ENCODE measurements at places on chromosomes 7 and 10. TPM values are rescaled to one million over a fixed set of nuclear protein-coding genes. Genes with fewer than 3 reads are reported as not detected.

- no peak for DNase-seq
These were observed 325.6 kb downstream of the ZWINT start for GRCh38 chr10:56035489-56035888.

DNA sequence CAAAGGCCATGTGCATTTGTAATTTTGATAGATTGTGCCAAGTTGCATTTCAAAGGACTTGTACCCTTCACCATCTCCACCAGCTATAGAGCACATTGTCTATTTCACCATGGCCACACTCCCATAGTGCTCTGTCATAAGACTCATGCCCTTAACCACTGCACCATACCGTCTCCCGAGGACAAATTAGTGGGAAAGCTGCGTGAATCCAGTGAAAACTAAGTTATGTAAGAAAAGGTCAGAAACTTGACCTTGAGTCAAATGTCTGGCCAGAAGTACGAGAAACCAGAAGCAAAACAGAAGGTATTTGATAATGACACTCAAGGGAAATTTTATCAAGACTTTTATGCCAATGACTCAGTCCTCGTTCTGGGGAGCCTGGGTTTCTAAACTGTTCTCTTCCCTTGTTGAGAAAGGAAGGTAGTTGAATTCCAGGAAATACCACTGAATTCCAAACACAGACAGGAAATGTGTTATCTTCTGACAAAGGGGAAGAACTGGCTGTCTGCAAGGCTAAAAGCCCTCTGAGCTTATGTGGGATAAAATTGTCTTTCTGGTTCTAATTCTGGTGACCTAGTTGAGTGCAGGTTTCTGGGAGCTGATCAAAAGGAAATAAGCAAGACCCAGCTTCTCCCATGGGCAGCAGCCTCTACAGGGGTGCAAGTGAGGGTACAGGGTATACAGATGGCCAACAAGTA lies 49.7 kb downstream of the CDK1 start:
- DNase-seq = no peak

Gene LFNG
- 24.1 TPM for total RNA-seq

DNA sequence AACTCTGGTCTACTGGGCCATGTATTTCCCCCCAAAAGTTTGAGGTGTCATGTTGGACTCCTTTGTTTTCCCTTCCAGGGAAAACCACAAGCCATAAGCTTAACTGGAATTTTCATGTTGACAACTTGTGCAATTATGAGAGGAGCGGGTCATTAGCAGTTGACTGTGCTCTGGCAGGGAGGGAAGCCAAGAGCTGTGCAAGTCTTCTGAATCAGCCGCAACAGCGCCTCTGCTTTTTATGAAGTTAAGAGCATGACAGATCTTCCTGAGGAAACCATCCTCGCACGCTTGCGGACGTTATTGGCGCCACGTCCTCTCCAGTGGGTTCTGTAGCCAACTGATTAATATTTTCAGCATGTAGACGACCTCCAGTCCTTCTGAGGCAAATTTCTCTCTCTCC lies 148.7 kb upstream of the MKI67 start:
- no peak for DNase-seq

Gene AGR2
- total RNA-seq = not detected

DNA sequence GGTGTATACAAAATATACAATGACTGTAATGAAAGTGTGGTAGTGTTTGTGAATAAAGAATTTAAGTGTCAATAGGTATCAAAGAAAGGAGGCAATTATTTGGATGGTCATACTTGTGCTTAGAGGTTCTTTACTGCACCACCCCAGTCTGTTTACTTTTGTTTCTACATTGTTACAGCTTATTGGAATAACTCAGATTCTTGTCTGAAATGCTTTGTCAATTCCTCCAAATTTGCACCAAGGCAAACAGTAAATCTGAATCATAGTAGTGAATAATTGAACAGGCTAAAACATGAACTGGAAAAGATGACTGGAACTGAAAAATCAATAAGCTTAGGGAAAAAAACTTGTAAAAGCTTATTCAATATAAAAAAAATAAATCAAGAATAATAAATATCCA lies 319.2 kb downstream of the EXOC4 start:
- no peak for DNase-seq

GRCh38 chr7:52504561-52504960 lies 530.9 kb upstream of the POM121L12 start:
- no peak for DNase-seq

- no peak for DNase-seq
These were observed 42.2 kb upstream of the TCF7L2 start for GRCh38 chr10:112907893-112908292.

- DNase-seq = no peak
These were observed 93.1 kb upstream of the SMNDC1 start for GRCh38 chr10:110397856-110398255.

Gene ZNF25
- 22.9 TPM for total RNA-seq

DNA sequence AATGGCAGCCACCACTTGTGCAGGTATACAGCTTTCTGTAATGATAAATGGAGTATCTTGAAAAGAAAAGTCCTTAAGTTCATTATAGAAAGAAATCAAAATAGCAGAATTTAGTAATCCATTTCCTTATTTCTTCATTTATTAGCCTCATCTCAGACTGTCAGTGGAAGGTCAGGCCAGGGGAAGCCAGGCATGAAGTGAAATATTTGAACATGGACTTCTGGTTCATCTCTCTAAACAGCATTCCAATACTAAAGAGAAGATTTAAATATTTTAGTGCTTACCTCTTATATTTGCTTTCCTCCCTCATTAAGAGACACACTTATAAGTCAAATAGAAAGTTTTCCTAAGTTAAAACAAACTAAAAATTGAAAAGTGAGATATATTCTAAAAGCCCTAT lies 26.8 kb downstream of the TRDMT1 start:
- no peak for DNase-seq

DNA sequence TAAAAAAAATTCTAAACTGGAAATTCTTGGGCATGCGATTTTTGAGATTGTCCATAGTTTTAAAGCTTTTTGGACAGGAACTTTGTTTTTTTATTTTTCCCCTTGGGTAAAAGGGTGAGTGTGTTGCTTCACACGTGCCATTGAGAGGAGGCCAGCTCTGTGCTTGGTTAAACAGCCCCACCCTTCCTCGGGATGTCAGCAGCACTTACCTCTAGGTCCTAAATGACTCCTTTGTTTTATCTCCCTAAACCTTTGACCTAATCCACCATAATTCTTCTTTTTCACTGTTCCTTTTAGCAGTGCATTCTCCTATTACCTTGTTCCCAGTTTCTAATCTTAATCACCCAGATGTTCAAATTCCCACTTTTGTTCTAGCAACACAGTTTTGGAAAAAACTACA lies 83.5 kb downstream of the SEMA3D start:
- DNase-seq = no peak

Gene DPY19L1
- total RNA-seq = 13.9 TPM

GRCh38 chr10:110861930-110862649 lies 9.6 kb upstream of the PDCD4 start:
- no peak for DNase-seq

Gene GPR158
- total RNA-seq = not detected

Gene SRRT
- total RNA-seq = 109 TPM

Gene RBP3
- not detected for total RNA-seq

DNA sequence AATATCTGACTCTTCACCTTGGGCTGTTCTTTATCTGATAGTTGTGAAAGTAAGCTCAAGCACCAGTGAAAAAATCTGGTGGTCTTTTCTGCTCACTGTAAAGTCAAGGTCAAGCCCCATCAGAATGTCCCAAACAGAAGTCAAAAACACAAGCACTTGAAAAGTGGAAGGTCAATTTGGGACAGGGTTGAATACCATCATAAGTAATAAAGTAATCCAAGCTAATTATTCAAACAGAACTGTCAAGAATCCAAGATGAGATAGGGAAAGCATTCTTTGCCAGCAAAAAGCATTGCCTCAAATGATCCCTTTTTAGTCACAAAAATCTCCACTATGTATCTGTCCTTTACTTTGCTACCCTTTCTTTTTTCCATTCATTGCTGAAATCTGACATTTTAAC lies 430.1 kb upstream of the NPVF start:
- no peak for DNase-seq

DNA sequence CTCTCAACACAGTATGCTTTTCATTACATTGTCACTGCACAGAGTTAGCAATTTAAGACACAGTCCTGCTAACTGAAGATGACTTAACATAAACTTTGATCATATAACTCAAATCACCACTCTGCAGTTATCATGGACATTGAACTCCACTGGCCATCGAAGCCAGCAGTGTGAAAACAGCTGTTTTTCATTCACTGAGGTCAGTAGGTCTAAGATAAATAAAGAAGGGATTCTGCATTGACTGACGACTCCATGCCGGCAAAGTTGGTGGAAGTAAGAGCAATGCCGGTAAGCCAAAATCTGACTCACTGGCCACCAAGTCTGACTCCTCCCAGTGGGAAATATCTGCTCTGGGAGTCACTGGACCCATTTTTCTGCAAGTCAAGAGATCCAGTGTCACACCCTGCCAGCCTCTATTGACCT lies 449.9 kb upstream of the ANKRD30A start:
- no peak for DNase-seq

Gene HPS1
- 79.3 TPM for total RNA-seq

GRCh38 chr10:72088889-72089575 lies 681 bp upstream of the SPOCK2 start:
- DNase-seq = no peak

Gene OR13A1
- total RNA-seq = 0.85 TPM

DNA sequence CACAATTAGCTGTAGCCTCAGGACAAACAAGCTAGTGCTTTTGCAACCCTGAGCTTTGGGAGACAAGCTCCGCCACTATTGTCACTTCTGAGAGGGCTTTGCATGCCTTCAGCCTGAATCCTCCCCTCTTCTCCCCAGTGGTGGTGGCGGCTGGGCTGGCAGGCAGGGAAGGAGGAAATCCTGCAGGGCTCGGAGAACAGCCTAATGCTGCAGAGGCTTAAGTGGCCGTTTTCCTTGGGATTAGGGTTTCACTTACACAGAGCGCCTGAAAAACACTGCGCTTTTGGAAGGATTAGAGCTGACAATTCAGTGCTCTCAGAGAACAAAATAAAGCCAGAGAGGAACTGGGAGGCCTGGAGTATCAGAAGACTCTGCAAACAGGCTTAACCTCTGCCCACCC lies 71.3 kb downstream of the PAX2 start:
- no peak for DNase-seq

GRCh38 chr7:26100406-26101339 lies 51.3 kb upstream of the NFE2L3 start:
- DNase-seq = no peak

DNA sequence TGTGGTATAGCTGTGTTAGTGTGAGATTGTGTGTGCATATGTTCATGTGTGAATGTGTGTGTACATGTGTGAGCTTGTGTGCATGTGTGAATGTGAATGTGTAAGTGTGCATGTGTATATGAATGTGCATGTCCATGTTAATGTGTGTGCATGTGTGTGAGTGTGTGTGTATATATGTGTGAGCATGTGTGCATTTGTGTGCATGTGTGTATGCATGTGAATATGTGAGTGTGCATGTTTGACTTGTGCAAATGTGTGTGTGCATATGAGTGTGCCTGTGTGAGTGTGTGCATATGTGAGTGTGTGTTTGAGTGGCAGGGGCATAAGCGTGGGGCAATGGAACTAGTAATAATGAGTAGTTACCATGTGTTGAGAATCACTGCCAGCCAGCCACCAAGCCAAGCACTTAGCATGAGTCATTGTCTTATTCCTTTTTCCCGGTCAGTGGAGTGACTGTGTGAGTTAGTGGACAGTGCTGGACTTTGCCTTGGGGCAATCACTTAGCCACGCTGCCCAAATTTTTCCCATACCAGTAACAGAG lies 46.3 kb upstream of the SHH start:
- DNase-seq = no peak

- no peak for DNase-seq
These were observed 71.3 kb downstream of the NRCAM start for GRCh38 chr7:108384716-108385483.

DNA sequence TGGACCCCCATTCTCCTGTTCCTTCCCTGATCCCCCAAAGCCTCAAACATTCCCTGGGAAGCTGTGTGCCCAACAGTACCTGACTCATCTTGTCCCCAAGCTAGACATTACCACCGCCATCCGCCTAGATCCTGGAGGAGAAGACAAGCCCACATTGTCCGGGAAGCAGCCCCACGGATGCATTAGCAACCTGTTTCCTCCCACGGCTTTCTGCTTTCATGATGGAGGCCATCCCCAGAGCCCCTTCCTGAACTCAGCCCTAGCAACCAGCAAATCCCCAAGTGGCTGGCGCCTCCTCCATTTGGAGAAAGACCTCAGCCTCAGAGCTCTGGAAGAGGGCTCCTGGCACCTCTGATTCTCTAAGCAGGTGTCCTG lies 2.3 kb upstream of the SLC29A3 start:
- DNase-seq = no peak

GRCh38 chr7:70353330-70353945 lies 755.2 kb downstream of the AUTS2 start:
- no peak for DNase-seq

GRCh38 chr10:93063144-93063976 lies 2.8 kb downstream of the CYP26C1 start:
- no peak for DNase-seq
